ENCODE measurements at places on chromosomes 5 and 9.

DNA sequence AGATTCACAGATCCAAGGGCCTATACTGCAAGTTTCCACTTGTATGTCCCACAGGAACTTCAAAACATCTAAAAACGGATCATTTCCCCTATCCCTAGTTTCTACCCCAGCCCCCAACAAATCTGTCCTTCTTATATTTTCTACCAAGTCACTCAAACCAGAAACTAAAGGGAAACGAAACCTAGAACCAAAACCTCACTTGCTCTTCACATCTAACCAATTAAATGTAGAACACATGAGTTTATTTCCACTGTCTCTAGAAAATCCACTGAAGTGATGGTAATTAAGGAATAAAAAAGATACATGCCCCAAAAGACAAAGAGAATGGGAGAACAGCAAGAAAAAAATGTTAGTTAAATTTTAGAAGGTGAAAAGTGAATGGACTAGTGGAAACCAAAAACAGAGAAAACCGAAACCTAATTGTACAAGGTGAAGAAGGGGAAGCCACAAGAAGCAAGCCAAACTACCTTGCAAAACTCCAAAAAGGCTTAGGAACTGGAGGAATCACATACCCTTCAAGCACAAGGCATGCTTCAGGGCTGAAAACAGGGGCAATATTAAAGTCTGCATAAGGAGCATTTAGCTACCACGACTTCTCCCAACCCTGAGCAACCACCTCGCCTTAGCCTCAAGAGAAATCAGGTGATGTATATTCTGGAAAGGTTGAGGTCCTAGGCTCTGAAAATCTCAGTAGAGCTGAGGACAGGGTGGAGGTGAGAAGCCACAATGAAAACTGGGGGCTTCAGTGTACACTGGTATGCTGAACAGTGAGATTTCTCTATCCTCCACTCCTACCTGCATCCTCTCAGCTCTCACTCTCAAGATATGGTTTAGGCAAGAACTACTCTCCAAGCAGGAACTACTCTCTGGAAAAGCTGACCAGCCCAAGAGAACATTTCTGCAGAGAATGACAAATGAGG is 11.1 kb downstream of the SMU1 start:
- no peak for DNase-seq

GRCh38 chr9:117315236-117315635 is 99.6 kb downstream of the ASTN2 start:
- no peak for DNase-seq

DNA sequence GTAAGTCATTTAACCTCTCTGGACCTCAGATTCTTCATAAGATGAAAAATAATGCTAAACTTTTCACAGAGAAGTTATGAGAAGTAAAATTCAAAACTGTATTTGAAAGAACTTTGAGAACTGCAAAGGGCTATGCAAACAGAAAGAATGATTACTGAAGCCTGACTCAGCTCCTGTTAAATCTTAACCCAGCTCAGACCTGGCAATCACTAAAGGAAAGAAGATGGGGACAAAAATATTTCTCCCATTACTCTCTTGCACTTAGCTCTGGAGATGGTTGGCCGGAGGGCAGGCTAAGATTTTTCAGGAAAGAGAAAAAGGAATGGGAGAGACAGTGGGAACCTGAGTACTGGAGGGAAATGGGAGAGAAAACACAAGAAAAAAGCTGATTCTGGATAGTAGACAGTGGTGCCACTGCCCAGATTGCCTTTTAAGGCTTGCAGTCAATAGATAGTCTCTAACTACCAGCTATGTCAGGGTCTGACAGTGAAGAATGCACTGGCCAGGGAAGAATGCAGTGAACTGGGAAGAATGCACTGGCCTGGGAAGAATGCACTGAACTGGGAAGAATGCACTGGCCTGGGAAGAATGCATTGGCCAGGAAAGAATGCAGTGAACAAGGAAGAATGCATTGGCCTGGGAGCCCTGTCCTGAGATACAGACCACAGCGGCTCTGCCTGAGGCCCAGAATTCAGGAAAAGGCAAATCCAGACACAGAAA is 25.2 kb upstream of the CEMIP2 start:
- no peak for DNase-seq

- DNase-seq = no peak
Measured at GRCh38 chr9:110248361-110248760, 7.9 kb downstream of the TXN start.

DNA sequence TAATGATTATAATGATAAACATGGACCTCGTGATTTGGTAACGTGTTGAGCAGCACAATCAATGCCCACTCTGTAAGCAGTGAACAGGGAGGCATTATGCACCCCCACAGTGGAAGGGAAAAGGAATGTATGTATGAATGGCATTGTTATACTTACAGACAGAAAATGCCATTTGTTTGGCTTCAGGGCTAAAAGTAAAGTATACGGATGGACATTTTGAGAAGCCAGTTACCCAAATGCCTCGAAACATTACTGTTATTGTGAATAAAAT is 260.2 kb upstream of the PPP1R2B start:
- DNase-seq = no peak

GRCh38 chr5:84673785-84674184 is 289.1 kb upstream of the EDIL3 start:
- DNase-seq = no peak

GRCh38 chr5:154078272-154078671 is 39.5 kb downstream of the MFAP3 start:
- DNase-seq = no peak

DNA sequence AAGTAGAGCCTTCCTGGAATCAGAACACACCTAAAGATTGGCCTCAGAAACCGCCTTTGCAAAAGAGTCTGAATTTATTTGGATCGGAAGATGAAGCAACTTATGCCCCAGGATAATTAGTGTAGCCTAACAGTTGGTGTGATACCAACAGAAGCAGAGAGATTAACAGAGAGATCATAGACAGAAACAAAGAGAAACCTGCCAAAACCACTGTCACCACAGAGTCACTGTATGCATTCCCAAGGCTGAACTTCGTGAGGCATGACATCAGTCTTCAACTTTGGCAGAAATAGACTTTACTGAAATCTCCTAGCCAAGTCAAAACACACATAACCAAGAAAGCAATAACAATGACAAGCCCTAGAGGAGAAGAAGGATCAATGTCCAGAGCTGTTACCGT is 361.8 kb downstream of the ELAVL2 start:
- no peak for DNase-seq

DNA sequence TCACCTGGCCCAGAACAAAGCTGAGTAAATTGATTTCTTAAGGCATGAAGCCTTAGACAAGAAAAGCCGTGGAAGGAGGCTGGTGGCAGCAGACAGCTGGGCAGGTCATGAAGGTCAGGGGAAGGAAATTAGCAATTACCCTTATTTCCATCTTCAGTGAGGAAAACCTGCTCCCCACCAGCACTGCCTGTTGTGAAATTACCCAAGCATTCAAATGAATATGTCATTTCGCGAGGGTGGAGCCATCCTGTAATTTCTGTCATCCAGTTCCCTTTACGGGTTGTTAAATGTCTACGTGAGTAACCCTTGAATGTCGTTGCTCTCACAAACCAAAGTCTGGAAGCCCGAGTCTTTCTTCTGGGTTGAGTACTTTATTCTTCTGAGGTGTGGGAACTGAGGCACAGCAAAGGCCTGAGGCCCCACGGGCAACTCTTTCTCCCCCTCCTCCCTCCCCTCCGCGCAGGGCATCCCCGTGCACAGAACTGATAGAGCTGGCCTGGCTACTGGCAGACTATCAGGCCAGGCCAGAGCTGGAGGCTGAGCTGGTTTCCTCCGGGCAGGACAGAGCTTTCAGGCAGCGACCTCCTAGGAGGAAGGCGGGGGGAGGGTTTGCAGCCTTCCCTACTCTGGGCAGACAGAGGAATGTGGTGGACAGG is 22.0 kb upstream of the AK3 start:
- DNase-seq = no peak

DNA sequence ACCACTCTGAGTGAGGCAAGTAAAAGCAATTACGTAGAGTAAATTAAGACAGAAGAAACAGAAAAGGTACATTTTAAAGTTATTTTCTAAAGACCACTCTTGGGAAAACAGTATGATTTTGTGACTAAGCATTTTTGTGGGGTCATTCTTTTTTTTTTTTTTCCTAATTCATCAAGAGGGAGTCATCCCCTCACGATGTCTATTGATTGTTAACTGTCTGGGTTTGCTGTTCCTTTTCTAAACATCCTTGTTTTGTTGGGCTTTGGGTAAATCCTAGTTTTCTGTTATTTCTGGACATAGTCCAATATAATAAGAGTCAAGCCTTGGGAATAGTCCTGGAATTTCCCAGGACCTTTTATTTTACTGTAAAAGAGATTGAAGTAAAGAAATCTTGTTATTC is 63.8 kb downstream of the ANKRD55 start:
- DNase-seq = no peak

- DNase-seq = no peak
Measured at GRCh38 chr5:1799110-1799601, 481 bp downstream of the MRPL36 start.

DNA sequence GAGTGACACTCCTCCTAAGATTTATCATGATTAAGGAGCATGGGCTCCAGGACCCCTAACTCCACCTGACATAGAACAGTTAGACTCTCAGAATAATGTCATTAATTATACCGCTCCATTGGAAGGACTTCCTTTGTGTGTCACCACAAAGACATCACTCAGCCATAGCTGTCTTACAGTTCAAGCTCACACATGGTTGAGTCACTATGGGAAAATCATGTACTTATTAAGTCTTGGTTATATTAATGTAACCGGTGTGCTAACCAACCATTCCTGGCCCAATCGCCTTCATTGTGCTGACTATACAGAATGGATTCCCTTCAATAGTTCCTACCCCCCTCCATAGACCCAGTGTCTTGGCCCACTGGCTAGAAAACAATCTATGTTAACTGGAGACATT is 10.9 kb upstream of the MCCC2 start:
- DNase-seq = no peak

DNA sequence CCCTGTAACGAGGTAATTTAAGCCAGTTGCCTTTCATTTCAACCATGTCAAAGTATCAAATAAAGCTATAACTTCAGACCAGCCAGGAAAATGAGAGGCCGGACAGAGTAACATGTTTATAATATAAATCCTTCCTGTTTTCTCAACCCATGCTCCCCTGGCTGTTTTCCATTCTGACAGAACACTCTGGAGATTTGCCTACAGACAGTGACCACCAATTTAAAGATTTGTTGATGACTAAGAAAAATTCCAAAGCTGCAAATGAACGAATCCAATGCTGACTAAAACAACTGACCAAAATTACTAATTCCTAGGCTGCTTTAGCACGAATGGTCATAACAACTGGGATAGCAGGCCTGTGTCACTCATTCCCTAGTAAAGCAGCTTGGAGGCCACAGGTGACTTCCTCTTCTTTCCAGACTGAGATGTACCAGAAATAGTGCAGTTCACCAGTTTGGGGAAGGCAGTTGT is 141.4 kb downstream of the AOPEP start:
- DNase-seq = no peak

DNA sequence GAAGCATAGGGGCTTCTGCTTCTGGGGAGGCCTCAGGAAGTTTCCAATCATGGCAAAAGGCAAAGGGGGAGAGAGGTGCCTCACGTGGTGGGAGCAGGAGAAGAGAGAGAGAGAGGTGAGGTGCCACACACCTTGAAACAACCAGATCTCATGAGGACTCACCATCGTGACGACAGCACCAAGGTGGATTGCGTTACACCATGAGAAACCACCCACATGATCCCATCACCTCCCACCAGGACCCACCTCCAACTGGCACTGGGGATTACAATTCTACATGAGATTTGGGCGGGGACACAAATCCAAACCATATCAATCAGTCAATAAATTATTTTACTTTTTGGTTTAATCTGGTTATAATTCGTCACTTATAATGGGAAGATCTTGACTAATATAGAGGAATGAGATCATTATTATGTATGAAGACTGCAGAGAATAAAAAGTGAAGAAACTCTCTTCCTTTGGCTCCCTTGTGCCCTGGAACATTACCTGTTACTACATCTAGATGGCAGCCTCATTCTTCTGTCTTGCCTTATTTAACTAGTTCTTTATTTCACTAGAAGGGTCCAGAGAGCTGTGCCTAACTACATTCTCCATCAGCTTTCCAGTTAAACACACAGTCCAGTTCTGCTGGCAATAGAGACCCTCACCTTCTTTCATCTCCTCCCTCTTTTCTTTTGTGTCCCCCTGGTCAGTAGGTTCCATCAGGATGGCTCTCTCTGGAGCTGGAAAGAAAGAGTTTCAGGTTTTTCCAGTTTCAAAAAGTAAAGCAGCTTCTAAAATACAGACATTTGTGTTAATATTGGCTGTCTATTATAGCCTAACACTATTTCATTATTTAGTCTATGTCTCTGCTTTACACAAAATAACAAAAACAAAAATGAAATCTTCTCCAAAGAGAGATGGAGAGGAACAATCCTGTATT is 21.7 kb upstream of the SPINK7 start:
- no peak for DNase-seq

- no peak for DNase-seq
Measured at GRCh38 chr5:73960426-73960825, 334.4 kb downstream of the ARHGEF28 start.

DNA sequence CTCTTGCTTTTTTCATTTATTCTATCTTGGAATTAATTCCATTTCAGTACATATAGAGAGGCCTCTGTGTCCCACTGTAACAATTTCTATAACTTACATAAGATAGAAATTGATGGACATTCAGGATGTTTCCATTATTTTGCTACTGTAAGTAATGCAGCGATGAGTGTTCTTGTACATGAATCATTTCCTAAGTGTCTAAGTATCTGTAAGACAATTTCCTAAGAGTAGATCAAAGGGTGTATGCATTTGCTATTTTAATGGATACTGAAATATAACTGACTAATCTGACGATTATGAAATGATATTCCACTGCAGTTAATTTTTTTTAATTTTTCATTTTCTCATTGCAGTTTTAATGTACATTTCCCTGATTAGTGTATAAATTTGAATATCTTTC is 23.0 kb upstream of the RBM22 start:
- DNase-seq = no peak

GRCh38 chr5:138632900-138633489 is 57.8 kb upstream of the HSPA9 start:
- no peak for DNase-seq

GRCh38 chr9:2723376-2724065 is 6.2 kb downstream of the KCNV2 start:
- no peak for DNase-seq

GRCh38 chr5:9126490-9126889 is 419.4 kb downstream of the SEMA5A start:
- DNase-seq = no peak

GRCh38 chr5:148012801-148013200 is 51.0 kb upstream of the SPINK5 start:
- DNase-seq = no peak

- no peak for DNase-seq
Measured at GRCh38 chr5:39200081-39200480, 19.3 kb downstream of the FYB1 start.

- DNase-seq = no peak
Measured at GRCh38 chr5:178642351-178642909, 15.6 kb upstream of the CLK4 start.

- DNase-seq = no peak
Measured at GRCh38 chr9:122371846-122372245, 1.0 kb downstream of the PTGS1 start.

DNA sequence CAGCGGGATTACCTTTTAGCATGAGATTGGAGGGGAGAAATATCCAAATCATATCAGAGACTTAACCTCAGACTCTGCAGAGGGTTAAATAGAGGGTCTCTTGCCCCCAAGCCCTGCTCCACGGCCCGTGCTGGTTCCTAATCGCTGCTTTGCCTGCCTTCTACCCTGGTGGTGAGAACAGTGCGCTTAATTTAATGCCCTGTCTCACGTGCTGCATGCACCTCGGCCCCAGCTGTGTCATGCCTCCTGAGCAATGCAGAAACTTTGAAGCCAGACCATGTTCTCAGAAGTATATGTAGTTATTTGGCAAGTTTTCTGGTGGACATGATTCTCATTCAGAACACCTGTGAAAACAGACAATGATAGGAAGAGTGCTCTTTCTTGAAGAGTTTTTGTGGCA is 1.4 kb downstream of the OTULIN start:
- DNase-seq = no peak

All from activated CD4-positive, alpha-beta T cell treated with anti-CD3 and anti-CD28 coated beads, Interleukin-2, amount 50 U/mL, for 24 hours (primary cell).